Dermis blood vessel endothelial cell (primary cell): ENCODE measurements at places on chromosomes 6 and 20. TPM values are rescaled to one million over a fixed set of nuclear protein-coding genes. Genes with fewer than 3 reads are reported as not detected.

Gene SGK1
- 109 and 111 TPM in 2 replicates for total RNA-seq

Gene PSORS1C1
- 0.17 and 4.7 TPM in 2 replicates for total RNA-seq

Gene SCUBE3
- total RNA-seq, result 0.85 and 1.7 TPM in 2 replicates

Gene PRSS16
- total RNA-seq, result 0.14 TPM in 1 of 2 replicates, not detected in the other

Gene C2
- not detected in 2 replicates for total RNA-seq
